ENCODE measurements at places on chromosomes 1 and 21.

DNA sequence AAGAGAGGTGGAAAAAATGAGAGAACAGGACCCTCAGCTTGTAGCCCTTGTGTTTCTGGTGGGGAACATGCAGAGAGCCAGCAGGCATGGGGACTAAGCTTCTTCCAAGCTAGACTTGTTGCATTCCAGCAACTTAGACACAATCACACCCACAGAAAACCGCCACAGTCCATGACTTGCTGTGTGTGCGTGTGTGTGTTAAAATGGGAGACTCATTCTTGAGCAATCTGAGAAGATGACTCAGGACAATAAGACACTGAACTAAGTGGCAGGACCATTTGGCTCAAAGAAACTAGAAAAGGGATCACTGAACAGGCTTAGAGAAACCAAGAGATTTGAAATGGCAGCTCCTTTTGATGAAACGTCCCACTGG, 78.0 kb downstream of the HLX start:
- DNase-seq = no peak

DNA sequence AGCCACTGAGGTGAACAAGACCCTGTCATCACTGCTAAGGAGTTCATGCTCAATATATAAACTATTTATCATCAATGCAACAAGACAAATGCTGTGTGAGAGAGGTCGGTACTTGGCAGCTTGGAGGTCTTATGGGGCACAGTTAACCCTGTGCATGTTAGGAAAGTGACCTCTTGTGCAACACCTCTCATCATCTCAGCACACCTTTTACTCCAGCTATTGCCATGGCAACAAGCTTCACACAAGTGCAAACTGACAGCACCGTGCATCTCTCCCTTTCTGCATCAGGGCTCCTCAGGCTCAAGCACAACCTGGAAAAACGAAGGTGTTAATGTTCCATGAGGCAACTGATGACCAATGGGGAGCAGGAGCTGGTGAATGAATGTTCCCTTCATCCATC, 14.7 kb upstream of the MYSM1 start:
- DNase-seq = no peak

- no peak for DNase-seq
Measured at GRCh38 chr1:208187499-208188041, 56.6 kb downstream of the PLXNA2 start.

DNA sequence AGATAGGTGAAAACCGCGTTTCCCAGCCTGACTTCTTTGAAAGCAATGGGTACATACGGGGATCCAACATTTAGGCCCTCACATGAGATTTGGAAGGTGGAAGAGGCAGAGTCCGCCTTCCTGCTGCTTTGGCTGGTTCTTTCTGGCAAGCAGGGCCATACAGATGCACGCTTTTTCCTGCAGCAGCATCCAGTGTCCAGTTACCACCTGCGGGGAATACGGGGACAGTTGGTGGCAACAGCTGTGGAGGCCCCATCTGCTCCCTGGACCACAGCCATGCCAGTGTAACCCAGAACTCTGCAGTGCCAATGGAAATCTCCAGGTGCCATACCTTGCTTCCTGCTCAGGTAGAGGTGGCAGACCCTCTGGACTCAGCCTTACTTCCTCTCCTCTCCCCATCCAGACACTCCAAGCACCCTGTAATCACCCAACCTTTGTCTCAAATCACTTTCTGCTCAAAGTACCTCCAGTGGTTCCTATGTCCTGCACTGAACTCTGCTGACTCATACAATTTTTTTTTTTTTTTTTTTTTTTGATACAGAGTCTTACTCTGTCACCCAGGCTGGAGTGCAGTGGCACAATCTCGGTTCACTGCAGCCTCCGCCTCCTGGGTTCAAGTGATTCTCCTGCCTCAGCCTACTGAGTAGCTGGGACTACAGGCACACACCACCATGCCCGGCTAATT, 68.3 kb downstream of the SLC16A1 start:
- no peak for DNase-seq

DNA sequence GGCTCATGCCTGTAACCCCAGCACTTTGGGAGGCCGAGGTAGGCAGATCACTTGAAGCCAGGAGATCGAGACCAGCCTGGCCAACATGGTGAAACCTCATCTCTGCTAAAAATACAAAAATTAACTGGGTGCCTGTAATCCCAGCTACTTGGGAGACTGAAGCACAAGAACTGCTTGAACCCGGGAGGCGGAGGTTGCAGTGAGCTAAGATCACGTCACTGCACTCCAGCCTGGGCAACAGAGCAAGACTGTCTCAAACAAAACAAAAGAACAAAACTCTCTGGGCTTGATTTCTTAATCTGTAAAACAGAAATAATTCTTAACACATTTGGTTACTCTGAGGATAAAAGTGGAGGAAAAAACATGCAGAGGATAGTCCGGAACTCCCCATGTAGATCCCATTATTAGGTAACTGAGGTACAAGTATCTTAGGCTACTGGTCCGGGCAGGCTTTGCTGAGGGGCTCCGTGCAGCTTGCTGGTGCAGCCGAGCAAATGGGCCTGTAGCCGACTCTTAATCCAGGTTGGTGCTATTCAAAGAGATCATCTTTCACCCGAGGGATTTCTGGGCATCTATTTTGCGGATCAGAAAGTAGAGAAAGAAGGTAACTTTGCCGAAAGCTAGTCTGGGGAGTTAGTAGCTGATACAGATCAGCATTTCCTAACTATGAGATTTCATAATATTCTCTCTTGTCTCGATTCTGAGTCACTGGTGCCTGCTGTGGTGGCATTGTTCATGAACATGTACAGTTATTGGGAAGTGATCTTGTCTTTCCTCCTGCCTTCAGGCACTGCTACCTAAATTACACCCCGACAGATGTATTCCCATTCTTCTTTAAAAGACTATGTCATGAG, 56.8 kb downstream of the NFIA start:
- no peak for DNase-seq

DNA sequence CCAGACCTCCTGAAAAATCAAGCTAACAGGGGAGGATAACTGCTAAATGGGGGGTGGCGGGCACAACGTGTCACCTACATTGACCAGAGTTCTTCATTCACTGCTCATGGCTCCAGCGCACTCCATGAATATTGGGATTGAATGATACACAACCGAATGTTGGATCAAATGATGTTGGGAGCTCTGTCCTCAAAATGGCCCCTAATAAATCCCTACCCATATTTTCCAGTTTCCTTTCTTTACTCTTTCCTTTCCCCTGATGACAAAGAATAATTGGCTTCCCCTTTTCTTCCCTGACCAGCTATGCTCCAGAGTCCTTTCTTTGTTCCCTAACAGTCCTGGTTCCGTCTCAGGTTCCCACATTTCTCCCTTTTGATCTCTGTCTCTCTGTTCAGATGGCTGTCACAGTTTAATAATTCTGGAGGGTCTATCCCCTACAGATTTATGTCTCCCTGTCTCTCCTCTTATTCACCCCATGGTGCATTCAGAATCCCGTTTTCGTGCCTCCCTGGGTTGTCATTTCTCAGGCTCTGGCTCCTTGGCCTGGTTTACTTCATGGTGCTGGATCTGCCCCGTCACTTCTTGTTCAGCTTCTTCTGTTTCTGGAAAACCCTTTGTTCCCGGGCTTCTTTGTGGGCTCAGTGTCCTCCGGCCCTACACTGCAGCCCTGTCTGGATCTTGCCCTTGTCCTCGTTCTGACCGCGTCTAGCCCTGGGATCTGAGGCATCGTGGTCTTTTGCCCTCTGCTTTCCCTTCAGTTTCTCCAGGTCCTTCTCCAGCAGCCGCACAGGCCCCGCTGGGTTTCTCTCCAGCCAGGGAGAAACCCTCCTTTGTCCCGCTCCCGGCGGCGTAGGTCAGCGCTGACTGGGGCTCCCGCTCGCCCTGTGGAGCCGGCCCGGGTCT, 78.3 kb downstream of the NDUFS5 start:
- no peak for DNase-seq

DNA sequence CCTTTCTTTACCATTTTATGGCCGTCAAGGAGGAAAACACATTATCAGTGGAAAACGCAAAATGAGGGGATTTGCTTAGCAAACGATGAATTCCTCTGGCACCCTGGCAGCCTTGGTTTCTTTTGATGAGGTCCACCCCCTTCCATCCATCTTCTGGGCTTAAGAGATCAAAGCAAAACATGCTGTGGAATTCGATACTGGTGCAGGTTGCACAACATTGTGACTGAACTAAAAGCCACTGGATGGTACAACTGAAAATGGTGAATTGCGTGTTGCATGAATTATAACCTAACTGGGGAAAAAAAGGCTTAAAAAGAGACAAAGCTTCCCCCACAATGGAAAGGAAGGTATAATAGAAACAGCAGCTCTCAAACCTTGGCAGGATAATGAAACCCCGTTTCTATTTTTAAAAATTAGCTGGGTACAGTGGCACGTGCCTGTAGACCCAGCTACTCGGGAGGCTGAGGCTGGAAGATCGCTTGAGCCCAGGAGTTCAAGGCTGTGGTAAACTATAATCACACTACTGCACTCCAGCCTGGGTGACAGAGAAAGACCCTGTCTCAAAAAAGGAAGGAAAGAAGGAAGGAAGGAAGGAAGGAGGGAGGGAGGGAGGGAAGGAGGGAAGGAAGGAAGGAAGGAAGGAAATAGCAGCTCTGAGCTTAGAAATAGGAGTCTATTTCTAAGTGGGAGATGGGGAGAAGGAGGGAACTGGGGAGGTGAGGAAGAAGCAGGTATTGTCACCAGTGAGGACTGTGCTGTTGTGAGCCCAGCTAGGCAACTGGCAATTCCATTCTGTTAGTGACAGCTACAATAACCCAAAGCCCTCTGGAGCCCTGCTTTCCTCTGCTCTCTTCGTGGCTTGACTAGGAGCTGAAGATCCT, 29.0 kb upstream of the LGALS8 start:
- DNase-seq = no peak

- peak; percentile 5 for DNase-seq
Measured at GRCh38 chr1:90550626-90551406, 166.3 kb downstream of the BARHL2 start.

DNA sequence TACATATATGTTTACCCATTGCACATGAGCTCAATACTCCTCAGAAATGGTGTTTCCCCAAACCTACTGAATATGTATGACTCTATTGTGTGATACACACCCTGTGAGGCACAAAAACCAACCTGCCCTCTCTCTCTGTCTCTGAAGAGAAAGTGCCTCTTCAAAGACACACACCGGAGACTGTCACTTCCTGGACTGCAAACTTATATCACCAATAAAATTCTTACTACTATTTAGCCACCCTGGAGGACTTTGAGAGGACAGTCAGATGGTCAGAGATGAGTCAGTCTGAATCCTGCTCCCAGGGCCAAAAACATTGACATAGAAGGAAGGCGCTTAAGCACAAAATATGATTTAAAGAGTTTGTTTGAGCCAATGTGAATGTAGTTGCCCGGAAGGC, 110.4 kb downstream of the PPIAL4G start:
- no peak for DNase-seq

- no peak for DNase-seq
Measured at GRCh38 chr21:42091899-42092508, 20.9 kb downstream of the UMODL1 start.

DNA sequence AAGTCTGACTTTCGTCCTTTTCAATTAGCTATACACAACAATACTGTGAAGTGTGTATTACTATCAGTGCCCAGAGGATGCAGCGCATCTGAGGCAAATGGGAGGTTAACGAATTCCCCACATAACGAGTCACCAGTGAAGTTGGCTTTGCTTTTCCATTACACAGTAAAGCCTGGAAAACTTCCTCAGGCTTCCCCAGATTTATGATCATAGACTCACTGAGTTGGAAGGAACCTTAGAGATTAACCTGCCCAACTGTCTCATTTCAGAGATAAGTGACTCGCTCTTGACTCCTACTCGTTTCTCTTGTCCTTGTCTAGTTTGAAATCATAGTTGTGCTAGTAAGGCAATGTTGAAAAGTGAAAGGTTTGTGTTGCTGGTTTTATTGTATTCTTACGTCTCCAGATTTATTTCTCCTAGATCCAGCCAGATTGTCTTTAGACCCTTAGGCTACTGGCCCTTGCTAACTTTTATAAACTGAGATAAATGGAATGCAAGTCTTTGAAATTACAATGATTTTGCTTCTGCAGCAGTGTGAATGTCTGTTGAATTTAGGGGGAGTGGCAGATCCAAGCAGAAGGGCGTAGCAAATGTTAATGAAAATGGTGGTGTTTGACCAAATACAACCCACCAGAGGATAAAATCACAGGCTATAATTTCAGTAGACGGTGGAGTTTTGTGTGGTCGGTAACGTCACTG, 17.3 kb downstream of the S1PR1 start:
- no peak for DNase-seq

GRCh38 chr1:168920456-168921094, 185.9 kb upstream of the ATP1B1 start:
- no peak for DNase-seq

DNA sequence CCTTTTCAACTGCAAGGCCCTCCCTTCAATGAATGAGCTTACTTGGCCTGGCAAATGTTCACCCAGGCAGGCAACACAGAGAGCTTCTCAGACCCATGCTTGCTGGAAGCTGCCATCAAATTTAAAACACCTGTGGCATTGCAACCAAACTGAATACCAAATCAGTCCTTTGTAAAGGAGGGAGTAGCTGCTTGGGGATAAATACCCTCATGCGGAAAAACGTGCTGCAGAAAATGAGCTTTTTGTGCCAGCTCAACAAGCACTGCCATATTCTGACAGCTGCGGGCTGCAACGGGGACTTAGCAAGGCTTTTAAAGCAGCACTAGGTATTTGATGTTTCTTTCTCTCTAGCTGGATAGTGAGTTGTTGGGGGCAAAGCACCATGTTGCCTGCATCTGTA, 119.7 kb downstream of the PLPPR4 start:
- DNase-seq = no peak

- DNase-seq = no peak
Measured at GRCh38 chr1:111811891-111812290, 56.2 kb downstream of the DDX20 start.

GRCh38 chr1:192951691-192952460, 107.3 kb downstream of the UCHL5 start:
- no peak for DNase-seq

DNA sequence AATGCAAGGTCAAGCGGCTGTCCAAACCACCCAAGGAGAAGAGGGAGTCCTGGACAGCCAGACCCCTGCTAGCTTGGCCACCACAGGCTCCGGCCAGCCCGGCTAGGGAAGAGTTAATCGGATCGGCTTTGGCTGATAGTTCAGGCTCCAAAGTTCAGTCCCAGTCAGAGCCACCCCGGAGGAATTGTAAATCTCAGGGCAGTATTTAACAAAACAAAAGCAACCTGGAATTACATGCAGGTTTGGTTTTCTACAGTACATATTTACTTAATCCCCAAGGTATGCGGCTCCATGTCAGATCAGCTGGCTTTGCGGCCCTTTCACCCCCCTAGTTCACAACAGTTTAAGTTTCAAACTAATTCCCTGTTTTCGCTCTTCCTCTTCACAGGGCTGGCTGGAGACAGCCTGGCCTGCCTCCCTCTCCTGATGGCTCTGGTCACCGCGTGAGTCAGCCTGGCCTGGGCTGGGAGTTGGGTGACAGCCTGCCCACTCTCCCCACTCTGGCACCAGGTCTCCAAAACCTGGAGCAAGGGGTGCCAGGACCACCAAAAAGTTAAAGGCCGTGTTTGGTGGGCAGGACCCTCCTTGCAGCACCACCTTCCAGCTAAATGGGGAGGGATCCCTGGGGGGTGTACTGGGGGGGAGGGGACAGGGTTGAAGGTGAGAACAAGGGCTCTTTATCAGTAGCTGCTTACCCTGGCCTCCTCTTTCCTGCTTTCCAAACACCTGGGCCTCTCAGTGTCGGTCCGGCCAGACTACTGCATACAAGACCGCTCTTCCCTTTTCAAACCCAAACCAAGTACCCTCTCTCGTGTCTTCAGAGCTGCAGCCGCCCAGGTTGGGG, 1.9 kb downstream of the DHRS3 start:
- no peak for DNase-seq

All from NCI-H2081 (cell line).